CD4-positive, alpha-beta T cell treated with Interleukin-10 for 1 hour (primary cell): ENCODE measurements at places on chromosomes 5 and 9.
A peak's percentile ranks its signal among the peaks of the same experiment; 100 is the strongest.

- no peak for DNase-seq
Measured at GRCh38 chr9:82721593-82721992, 341.3 kb downstream of the RASEF start.

DNA sequence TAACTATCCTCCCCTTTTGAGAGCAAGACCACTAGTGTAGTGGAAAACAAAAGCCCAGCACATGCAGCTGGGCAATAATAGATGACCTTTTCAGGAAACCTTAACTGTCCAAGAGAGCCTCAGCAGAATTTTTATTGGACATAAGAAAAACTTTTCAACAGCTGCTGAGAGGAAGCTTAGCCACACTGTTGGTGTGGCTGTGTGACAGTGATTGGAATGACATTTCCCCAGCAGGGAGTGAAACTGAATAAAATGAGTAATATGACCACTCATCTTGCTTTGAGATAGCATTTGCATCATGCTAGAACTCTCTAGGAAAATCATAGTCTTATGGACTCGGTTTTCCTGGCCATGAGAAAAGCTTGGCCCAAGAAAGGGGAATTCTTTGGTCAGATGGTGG lies 687.8 kb downstream of the SLCO4C1 start:
- no peak for DNase-seq

DNA sequence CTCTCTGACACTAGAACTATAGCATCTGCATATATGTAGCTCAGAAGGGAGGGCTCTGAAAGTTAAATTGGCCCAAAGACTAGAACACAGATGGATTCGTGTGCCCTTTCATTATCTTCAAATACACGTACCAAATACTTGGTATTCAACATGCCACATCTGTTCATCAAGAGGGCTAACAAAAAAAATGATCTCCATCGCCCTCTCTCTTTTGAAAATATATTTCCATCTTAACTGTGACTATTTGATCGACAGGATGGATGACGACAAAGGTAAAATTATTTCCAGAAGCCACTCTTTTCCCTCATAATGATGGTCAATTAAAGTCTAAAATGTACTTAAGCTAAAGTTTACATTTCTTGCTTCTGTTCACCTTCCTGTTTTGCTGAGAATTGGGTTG lies 77.0 kb downstream of the SEMA6A start:
- DNase-seq, result no peak

- DNase-seq, result no peak
Measured at GRCh38 chr9:127086771-127087170, 35.7 kb downstream of the ANGPTL2 start.

DNA sequence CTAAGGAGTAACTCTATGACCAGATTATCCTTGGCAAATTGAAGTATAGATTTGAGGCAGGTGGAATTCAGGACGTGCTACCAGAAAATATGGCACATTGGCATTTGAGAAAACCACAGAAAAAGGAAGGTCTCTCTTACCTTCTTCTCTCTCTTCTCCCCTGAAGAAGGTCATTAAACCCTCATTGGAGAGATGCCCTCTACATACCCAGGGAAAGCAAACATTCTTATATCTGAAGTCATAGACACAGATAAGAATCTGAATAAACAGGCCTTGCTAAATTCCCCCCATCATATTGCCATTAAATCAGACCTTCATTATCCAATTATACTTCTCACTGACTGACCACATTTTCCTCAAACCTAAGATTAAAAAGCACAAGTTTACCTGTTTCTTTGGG lies 17.8 kb downstream of the SPINK1 start:
- DNase-seq, result no peak

DNA sequence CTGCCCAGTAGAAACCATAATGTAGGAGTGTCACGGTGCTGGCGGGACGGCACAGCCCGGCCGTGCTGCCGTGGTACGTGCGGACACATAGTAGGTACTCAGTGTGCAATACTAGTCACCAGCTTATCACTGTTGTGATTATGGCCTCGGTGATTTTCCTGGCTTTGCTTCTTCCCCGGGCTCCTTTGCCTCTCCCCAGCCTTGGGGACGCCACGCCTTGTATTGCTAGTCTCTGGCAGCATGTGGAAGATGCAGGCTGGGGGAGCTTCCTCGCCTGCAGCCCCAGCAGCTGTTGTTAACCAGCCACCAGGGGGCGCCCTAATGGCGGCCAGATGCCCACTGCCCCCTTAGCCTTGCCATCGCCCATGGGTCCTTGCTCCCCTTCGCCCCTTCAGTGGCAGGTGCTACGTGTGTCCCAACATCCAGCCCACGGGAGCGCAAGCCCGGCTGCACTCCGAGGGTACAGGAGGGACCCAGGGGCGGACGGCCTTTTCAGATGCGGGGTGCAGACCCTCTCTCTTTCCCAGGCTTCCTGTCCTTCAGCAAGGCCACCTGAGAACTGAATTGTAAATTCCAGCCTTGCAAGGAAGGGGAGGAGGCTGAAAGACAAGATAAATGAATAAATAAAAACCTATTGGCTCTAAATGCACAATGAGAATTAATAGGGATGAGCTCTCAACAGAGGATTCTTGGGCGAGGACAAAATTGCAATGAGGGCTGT lies 8.0 kb downstream of the NTNG2 start:
- DNase-seq, result peak; percentile 56

- DNase-seq, result no peak
Measured at GRCh38 chr5:31021181-31021624, 172.3 kb upstream of the CDH6 start.

DNA sequence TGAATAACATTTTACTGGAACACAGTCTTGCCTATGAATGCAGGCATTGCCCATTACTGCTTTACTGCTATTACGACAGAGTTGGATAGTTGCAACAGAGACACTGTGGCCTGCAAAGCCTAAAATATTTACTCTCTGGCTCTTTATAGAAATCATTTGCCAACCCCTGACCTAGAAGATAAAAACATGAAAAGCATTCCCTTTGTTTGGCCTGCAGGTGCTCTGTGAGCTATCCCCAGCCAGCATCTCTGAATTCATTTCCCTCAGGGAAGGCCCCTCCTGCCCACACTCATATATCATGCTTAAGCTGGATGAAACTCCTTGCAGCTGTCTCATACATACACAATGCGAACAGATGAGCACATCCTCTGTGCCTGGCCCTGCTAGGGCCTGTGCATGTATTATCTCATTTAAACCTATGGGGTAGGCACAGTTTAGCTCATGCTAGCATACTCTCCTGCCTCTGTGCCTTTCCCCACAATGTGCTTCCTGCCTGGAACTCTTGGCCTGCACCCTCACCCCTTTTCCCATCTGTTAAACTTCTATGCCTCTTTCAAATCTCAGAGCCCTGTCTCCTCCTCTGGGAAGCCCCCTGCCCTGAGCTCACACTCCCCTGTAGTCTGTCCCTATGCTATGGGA lies 193.1 kb downstream of the PAX5 start:
- DNase-seq, result no peak

DNA sequence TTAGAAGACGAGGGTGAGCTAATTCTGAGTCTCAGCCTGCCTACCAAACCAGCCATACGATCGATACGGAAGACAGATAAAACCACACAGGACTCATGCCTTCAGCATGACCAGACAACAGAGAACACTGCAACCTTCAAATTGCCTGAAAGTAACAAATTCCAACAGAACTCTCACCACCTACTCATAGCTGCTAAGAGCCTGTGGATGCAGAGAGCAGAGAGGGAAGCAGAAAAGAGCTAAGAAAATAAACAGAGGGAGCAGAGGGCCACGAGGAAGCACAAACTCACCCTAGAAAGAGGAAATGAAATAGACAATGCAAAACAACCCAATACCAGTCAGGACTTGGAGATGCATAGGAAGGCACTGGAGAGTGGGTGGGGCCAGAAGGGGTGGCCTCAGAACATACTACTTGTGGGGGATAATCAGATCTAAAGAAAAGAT lies 86.7 kb upstream of the TAS2R1 start:
- no peak for DNase-seq

GRCh38 chr5:167295681-167296005 lies 995.8 kb upstream of the WWC1 start:
- DNase-seq, result no peak

DNA sequence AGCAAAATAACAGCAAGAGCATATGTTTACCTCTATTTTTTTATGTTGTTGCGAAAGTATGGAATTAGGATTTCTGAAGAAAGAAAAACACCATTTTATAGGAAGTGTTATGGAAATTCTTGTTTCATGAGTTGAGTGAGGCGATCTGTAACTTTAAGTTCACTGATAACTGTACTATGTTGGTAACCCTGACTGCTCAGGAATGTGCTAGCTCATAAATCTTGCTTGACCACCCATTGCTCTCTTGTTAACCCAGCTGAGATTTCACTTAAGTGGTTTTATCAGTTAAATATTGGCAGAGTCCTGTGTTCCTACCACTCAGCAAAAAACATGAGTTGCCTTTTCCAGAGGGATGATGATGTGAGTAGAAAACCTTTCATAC lies 91.1 kb upstream of the STARD4 start:
- DNase-seq, result no peak

DNA sequence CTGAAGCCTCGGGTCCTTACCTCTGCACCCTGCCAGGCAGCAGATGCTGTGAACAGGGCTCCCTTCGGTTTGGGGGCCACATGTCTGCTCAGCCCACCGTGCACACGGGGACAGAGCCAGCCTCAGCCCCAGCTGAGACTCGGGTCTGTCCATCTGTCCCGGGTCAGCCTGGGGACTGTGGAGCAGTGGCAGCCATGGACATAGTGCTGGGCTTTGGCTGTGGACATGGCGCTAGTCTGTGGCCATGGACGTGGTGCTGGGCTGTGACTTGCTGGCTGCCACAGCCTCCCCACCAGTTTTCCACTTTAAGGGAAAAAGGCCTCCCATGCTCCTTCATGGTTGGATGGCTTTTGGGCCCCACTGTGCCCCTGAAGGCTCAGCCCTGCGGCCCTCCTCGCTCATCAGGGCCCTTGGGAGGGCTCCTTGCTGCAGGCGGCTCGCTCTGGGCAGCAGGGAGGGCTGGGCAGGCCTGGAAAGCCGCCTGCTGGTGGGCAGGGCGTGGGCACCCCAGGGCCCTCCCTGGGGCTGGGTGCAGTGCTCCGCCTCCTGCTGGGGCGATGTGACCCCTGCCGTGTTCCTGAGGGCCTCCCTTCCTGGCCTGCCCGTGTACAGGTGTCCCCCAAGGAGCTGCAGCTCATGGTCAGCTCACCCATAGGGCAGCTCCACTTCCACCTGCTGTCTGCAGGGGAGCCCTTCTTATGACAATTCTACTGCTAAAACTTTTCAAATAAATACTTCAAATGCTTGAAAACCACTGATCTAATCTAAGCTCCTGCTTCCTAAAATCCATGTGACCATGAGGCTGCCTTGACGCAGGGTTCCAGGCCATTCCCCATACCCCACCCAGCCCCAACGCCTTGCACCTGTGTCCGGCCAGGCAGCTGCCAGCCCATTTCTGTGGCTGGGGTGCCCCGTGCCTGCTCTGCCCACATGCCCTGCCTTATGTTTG lies 112.1 kb upstream of the LMX1B start:
- no peak for DNase-seq

DNA sequence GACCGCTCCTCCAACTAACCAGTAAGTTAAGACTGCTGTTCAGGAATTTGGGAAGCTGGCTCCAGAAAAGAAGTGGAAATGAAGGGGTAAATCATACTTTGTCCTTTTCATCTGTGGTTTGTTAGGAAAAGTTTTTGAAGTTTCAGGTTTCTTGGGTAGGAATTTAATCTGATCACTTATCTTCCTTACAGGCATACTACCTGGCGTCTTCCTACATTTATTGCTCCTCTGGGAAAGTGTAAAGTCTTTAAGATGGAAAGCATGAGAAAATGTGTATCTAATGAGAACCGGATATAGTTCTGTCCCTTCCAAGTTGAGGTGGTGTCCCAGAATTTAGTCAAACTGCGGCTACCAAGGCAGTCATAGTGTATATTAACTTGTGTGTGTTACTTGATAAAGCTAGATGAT lies 1.3 kb downstream of the RASA1 start:
- no peak for DNase-seq

DNA sequence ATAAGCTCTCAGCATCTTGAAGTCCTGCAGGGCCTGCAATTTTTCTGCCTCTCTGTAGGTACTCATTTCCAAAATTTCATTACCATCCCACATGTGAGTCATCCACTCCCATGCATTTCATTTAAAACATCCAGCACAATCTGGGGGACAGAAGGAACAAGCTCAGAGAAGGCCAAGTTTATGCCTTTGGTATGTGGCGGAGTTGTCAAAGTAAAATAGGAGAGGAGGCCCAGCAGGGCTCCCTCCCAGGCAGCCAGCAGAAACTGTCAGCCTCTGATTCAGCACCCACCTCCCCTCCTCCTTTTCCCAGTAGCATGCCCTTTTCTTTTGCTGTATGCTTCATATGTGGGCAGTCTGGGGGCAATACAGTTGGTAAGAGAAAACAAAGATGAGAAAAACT lies 126.4 kb upstream of the ZNF366 start:
- DNase-seq, result no peak

DNA sequence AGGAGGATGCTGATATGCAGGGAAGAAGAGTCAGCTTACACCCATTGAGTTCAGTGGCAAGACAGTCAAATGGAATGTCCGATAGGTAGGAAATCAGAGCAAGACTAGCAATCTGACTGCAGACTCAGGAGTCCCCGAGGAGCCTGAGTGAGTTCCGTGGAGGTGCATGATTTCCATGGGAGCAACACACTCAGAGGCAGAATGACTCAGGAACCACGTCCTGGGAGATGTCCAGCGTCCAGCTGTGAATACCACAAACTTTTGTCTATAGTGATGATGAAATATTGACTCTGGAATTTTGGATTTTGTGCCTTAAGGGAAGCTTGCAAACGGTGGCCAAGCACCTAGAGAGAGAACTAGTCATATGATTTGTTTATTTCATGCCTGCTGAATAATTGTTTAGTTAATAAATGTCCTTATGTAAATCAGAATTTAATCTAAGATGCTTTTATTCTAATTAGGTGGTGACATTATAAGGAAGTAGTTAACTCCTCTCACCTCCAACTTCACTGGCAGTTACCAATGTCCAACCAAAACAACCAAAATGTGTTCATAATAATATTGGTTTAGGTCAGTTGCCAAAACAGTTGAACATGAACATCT lies 100.4 kb downstream of the PDE4D start:
- no peak for DNase-seq

- no peak for DNase-seq
Measured at GRCh38 chr5:51394609-51395008, 11.4 kb downstream of the ISL1 start.

GRCh38 chr5:1523793-1524480 lies at the start of gene LPCAT1:
Gene LPCAT1 (minus strand): TSS chr5:1523960. CDS start chr5:1523844, 116 bp downstream.
- DNase-seq, result peak; percentile 78

DNA sequence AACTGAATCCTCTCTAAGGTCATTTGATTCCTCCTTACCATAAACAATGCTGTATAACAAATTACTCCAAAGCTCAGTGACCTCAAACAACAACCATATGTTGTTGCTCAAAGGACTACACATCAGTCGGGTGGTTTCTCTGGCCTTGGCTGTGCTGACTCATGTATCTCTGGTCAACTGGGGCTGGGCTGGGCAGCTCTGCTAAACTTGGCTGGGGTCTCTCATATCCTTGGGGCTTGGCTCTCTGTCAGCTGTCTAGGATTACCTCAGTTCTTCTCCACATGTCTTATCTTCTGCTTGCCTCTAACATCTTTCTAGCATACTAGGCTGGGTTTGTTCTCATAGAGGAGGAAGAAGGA lies 86.4 kb downstream of the GALNT10 start:
- DNase-seq, result no peak

GRCh38 chr9:132575005-132575609 lies 7.3 kb upstream of the BARHL1 start:
- DNase-seq, result peak; percentile 55

GRCh38 chr5:157820593-157821252 lies 38.2 kb downstream of the CLINT1 start:
- peak; percentile 47 for DNase-seq

GRCh38 chr5:20972419-20972925 lies 984.5 kb upstream of the CDH18 start:
- DNase-seq, result no peak
